ENCODE measurements at places on chromosomes 4 and X. TPM values are rescaled to one million over a fixed set of nuclear protein-coding genes. Genes with fewer than 3 reads are reported as not detected.

The SMARCA1 gene
- 31.0 TPM for total RNA-seq

The TSPAN7 gene
- not detected for total RNA-seq

The MAGEA6 gene
- total RNA-seq: not detected

The AWAT2 gene
- total RNA-seq: under 0.01 TPM

- DNase-seq: peak; percentile 77
These were observed 65.8 kb downstream of the RASGEF1B start for GRCh38 chr4:81405900-81406401.

- no peak for DNase-seq
These were observed 3.3 kb downstream of the COL4A5 start for GRCh38 chrX:108442901-108443464.

- no peak for DNase-seq
These were observed 42.0 kb downstream of the ANXA5 start for GRCh38 chr4:121654738-121655137.

DNA sequence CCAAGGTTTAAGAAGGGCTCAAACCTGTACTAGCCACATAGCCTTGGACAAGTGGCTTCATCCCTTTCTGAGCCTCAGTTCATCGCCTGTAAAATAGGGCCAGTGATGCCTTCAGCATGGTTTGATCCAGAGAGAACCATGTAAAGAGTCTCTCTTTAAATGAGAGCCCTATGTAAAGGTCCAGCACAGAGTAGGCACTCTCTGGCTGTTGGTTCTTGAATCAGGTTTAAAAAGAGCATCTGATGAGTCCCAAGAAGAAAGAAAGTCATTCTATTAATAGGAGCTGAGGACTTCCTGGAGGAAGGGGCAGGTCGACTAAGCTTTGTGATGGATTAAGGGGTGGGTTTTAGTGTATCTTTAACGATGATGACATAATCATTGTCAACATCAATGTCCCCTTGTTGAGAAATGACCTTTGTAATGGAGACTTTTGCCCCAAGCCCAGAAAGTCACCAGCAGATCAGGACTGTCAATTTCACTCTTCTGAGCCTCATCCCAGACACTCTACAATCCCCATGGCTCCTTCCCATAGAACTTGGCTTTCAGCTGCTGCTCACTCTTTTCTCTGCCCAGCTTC is 4.0 kb upstream of the SLC2A9 start:
- no peak for DNase-seq

GRCh38 chr4:15718959-15719358 is 16.1 kb downstream of the BST1 start:
- DNase-seq: no peak

DNA sequence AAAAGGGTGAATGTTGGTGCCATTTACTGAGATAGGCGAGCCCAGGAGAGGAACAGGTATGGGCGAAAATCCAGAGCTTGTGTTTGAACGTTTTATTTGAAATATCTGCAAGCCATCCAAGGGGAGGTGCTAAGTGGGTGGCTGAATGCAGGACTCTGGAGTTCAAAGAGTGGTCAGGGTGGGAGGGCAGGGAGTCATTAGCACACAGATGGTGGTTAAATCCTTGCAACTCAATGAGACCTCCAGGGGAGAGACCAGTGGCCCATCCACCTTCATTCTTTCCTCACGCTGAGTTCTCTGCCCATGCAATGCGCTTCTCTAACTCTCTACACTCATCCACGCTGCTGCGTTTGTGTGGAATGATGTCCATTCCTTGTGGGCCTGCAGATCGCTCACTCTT is 101.1 kb downstream of the VCX3B start:
- no peak for DNase-seq

GRCh38 chr4:128831531-128832242 is 22.2 kb downstream of the JADE1 start:
- DNase-seq: peak; percentile 57

GRCh38 chr4:145785391-145786008 is 105.6 kb downstream of the C4orf51 start:
- DNase-seq: no peak

DNA sequence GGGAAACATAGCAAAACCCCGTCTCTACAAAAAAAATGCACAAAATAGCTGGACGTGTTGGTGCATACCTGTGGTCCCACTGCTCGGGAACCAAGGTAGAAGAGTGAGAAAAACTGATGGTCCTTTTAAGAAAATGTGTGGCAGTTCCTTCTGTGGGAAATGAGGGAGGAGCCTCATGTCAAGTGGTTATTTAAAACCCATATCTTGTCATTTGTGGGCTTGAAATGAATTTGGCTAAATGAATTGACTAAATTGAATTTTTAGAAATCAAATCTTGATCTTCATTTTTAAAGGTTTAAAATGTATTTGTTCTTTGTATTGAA is 16.2 kb upstream of the LAMP2 start:
- no peak for DNase-seq

DNA sequence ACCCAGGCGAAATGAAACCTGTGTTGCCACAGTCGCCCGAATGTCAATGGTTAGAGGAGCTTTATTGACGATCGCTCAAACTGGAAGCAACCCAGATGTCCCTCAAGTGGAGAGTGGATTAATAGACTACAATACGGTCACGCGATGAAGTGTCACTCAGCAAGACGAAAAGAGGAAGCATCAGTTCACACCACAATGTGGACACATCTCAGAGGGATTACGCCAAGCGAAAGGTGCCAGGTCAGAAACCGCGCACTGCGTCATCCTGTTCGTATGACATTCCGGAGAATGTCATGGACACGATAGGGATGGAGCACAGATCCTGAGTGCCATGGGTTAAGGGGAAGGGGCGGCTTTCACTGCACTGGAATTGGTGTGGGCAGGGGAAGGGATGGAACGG is 111.7 kb downstream of the HMX1 start:
- no peak for DNase-seq

DNA sequence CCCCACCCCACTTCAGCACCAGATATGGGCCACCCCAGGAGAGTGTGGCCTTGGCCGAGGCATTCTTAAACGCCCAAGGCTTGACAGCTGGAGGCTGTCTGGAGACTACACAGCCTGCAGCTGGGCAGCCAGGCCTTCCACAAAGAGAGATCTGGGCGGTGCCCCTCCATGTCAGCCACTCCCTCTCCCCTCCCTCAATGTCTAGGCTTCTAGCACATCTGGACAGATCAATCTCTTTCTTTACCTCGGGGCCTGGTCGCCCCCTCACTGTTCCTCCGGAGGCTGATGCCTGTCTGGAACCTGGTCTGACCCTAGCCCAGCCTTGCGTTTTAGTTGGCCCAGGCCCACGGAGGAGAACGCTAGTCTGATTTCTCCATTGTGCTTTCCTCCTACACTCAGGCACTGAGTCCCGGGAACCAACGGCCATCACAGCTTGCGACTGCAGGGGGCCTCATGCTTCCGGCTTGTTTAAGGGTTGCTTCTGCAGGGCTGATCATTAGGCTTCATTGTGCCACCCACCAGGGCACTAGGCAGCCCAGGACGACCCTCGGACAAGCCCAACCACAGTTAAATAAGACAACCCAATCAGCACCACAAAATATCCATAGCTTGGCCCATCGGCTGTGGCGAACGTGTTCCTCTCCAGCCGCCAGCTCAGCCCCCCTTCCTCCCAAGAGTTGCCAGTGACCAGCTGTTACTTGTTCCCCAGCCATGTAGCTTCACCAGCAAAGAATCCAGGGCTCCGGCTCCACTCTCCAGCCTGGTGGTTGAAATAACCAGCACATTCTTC is 200.6 kb downstream of the BCOR start:
- DNase-seq: peak; percentile 62

- no peak for DNase-seq
These were observed 705.9 kb upstream of the AGA start for GRCh38 chr4:178148106-178148505.
